DMS153 (cell line): ENCODE measurements at places on chromosomes 1 and 21.

GRCh38 chr1:6025269-6026094 lies 20.2 kb upstream of the KCNAB2 start:
- no peak for DNase-seq

DNA sequence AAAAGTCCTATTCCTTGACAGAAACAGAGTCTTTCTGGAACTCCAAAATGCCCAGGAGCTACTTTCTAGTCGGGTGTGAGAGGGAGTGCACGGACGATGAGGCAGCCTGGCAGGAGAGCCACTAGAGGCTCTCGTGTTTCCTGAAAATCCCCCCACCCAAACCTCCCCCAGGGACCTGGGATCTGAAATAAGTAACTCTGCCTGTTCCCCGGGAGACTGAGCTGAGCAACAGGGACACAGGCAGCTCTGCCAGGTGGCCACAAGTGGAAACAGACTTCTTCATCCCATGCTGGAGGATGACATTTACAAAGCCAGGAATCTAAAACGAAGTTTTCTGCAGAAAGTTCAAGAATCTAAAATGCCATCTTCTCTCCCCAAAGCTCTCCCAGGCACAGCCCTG lies 77.1 kb downstream of the ITPKB start:
- peak; percentile 35 for DNase-seq

DNA sequence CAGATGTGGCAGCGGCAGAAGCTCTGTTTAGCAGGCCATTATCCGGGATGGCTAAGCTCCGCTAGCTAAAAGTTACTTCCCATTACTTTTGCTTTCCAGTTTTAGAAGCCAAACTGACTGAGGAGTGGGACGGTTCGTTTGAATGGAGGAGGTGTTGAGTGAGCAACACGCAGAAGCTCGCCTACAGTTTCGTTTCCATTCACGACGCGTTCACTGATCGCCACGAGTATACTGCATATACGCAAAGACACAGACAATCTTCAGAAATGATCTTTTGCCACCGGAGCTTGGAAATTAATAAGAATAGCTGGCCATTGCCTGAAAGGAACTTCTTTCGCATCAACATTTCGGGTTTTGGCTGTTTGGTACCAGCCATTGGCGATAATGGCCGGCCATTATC lies 14.6 kb downstream of the SON start:
- no peak for DNase-seq

- no peak for DNase-seq
These were observed 249.2 kb downstream of the SLC45A1 start for GRCh38 chr1:8567146-8567545.

- DNase-seq, result no peak
These were observed 11.1 kb upstream of the SLC30A1 start for GRCh38 chr1:211589782-211590721.

GRCh38 chr1:152224093-152224492 lies at the start of gene HRNR:
Gene HRNR, minus strand, starts transcription at chr1:152224193. Its CDS starts 940 bp downstream, at chr1:152223253.
- no peak for DNase-seq

GRCh38 chr1:58805716-58806571 lies 22.1 kb upstream of the JUN start:
- DNase-seq, result no peak

- DNase-seq, result peak; percentile 37
These were observed 5.8 kb downstream of the ANXA9 start for GRCh38 chr1:150987924-150988323.

GRCh38 chr1:154158307-154159125 lies 3.6 kb upstream of the NUP210L start:
- DNase-seq, result no peak

- DNase-seq, result no peak
These were observed 8.3 kb upstream of the TRIM17 start for GRCh38 chr1:228424685-228425660.

- DNase-seq, result peak; percentile 24
These were observed 29.1 kb downstream of the TEX35 start for GRCh38 chr1:178541829-178542553.

GRCh38 chr1:14686701-14687100 lies 88.2 kb downstream of the KAZN start:
- no peak for DNase-seq

- DNase-seq, result no peak
These were observed 117.3 kb upstream of the MARK1 start for GRCh38 chr1:220410611-220411010.

DNA sequence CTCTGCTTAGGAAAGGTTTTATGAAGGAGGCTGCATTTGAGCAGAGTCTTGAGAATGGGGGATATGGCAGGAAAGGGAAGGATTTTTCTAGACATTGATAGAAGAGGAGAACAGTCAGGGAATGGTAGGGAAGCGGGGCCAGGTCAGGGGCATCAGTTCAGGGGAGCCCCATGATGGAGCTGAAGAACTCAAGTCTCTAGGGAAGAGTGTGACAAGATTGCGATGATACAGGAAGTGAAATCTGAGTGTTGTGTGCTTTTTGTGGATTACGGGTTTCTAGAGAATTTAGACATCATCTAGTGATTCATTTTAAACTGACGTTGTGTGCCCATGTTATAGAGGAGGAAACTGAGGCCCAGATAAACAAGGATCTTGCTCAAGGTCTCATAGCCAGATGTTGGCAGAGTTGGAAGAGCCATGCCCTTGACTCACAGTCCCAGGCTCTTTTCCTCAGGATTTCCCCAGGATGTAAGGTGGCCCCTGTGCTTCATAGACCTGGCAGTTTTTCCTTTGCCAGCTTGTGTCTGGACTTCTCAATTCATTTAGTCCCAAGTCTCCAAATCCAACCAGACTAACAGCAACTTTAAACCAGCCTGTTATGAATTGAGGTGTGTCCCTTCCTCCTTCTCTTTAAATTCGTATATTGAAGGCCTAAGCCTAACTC lies 130.3 kb downstream of the ROR1 start:
- DNase-seq, result no peak

DNA sequence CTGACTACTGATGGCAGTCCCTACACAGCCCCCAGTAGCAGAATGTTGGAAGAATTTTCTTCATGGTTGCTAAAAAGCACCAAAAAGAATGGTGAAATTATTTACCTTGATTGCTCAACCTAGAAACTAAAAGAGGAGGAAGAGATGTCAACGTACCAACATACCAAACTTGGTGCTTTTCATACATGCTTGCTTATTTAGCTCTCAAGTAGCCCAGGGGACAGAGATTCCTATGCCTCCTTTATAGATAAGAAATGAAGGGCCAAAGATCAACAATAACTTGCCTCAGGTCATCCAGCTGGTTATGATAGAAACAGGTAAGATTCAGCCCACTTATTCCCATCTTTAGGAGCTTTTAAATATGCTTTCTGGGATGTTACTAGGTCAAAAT lies 170.6 kb downstream of the PIGK start:
- no peak for DNase-seq

GRCh38 chr21:33026878-33027400 lies 1.2 kb downstream of the OLIG2 start:
- no peak for DNase-seq

- DNase-seq, result no peak
These were observed 34.8 kb downstream of the SLC35D1 start for GRCh38 chr1:67019121-67019520.

- DNase-seq, result no peak
These were observed 40.6 kb downstream of the NCMAP start for GRCh38 chr1:24596401-24596880.

DNA sequence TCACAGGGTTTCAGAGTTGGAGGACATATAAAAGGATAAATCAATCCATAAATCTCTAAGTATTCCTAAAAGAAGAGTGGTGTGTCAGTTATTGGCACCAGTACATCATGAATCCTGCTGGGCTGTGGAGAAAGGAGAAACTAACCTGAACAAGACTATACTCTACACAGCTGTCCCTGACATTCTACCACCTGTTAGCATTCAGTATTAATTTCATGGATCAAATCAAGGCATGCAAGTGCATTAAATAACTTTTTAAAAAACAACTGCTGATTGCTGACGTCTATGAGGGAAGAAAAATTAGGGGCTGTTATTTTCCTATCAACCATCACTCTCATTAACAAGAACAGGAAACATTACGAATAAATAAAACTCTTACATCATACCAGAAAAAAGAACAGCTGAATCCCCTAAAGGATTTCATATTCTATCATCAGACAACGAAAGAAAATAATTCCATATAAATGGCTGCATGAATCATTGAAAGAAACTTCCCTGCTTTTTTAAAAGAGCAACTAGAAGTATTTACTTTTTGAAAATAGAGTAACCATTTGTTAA lies 121.7 kb downstream of the ATF6 start:
- DNase-seq, result no peak

DNA sequence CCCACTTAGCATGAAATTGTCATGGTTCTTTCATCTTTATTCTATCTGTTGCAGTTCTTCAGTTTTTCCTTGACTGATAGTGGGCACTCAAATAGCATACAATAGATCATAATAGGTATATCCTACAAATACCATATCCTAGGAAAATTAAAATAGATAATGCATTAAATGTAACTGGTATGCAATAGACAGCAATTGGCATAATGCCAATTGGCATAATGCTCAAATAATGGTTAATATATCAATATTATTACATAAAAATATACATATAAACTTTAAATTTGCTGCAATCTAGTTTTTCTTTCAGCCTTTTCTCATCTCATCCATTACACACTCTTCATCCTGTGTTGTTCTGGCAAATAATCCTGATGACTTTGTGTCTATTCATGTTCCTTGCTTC lies 814.6 kb upstream of the TMPRSS15 start:
- DNase-seq, result no peak

DNA sequence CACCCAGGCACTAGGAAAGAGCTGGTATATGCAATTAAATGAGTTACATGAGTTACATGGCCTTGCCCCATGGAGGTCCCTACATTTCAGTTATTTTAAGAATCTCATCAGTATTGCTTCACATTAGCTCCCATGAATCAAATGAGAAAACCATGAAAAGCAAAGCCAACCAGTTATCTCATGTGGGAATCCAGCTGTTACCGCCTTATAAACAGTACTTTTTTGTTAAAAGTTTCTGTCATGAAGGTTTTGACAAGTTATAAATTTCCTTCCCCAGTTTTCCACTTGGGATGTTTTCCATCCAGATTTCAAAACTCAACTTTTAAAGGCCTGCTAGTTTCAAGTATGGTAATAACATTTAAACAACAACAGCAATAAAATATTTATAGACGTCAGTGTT lies 544.8 kb downstream of the NUF2 start:
- DNase-seq, result no peak

- DNase-seq, result no peak
These were observed 508 bp downstream of the HEYL start for GRCh38 chr1:39638965-39639304.

DNA sequence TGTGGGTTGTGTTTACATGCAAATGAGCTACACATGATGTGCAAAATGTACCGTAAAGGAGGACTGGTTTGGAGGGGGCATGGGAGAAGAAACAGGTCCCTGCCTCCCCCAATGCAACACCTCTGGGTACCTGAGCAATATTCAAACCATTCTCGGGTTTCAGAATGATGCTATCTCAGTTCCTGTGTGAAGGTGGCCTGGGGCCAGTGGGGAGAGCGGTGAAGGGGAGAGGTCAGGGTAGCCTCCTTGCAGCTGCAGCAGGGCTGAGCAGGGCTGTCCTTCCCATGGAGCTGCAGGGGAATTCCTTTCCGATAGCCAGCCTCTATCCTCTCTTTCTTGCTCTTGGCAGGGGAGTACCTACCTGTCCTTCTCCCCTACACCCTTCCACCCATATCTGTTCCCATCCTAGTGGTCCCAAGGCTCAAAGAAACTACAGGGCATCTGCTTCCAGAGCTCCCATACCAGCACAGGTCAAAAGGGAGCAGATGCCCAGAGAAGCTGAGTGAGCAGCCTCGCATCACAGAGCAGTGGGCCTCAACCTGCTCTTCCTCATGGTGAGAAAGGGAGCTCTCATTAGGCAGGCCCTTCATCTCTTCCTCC lies 11.9 kb downstream of the MEF2D start:
- no peak for DNase-seq

DNA sequence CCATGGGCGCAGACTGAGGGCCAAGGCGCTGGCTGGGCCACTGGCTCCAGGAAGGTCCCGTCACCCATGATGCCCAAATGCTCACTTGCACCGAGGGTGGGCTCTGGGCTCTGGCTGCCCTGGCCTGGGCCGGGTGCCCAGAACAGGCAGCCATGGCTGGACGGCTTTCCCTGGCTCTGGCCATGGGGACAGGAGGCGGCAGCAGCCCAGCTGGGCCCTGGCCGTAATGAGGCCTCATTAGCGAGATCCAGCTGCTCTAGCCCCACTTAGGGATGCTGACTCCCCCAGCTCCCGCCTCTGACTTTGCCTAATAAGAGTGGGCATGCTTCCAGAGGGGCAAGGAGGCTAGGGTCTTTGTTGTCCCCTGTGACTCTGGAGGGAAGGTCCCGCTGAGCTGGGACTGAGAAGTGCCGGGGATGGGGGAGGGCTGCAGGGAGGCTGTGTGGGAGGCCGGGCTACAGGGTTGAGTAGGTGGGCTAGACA lies 11.8 kb downstream of the SLC6A9 start:
- no peak for DNase-seq

GRCh38 chr1:96292141-96292540 lies 429.4 kb upstream of the PTBP2 start:
- no peak for DNase-seq

DNA sequence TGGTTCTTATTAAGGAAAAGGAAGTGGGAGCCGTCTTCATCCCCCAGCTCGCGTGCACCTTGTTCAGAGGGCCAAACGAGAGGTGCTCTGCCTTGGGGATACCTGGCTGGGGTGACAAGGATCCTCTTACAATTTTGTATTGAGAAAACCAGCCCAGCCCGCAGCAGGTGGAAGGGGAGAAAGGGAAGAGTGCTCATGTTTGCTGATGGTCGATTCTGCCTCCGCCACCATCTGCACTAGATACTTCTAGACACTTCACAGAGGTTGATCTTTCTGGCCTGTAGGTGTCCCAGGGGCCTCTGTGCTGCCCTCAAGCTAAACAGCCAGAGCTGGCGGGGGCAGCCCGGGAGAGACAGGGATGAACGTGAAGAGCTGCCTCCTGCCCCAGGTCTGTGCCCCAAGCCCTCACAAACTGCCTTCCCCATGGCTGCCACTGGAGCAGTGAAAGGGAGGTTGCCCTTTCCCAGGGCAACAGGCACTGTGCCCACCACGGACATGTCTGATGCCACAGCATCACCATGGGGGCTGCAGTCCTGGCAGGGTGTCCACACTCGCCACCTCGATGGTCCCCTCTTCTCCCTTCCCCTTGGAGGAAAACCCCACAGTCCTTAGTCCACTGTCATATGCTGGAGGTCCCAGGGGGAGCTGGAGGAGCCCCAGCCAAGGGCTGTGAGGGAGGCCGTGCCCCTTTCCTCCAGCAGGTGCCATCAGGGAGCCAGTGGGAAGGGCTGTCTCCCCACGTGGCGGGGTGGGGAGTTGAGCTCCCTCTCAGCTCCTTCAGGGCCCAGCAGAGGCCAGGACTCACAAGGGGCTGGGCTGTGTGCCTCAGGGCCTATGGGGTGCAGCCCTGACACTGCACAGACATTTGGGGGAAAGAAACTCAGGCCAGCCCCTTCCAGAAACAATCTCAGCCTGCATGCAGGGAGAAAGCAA lies 8.1 kb downstream of the ADPRS start:
- no peak for DNase-seq

DNA sequence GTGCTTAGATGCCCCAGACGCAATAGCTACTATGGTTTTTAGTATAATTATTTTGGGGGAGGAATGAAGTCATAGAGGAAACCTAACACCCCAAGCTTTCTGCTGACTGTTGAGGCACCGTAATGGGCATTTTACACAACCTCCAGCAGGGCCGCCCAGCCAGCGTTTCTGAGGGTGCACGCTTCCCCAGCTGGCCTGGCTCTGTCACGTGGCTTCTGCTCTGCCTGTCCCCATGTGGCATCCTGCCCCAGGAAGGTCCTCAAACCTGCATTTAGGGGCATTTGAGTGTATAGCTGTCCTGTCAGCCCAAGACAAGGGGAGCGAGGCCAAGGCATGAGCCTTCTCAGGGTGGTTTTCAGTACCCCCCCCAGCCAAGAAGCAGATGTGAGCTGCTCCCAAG lies 10.4 kb upstream of the NEK2 start:
- DNase-seq, result no peak
